Pancreas (tissue), 10 donors: ENCODE measurements at places on chromosomes 7 and 10. TPM values are rescaled to one million over a fixed set of nuclear protein-coding genes. Genes with fewer than 3 reads are reported as not detected.
A peak's percentile ranks its signal among the peaks of the same experiment; 100 is the strongest.

The CPN1 gene
- total RNA-seq = not detected

The SLC26A3 gene
- 0.23 TPM for total RNA-seq

The TET1 gene
- 0.57 TPM for total RNA-seq

DNA sequence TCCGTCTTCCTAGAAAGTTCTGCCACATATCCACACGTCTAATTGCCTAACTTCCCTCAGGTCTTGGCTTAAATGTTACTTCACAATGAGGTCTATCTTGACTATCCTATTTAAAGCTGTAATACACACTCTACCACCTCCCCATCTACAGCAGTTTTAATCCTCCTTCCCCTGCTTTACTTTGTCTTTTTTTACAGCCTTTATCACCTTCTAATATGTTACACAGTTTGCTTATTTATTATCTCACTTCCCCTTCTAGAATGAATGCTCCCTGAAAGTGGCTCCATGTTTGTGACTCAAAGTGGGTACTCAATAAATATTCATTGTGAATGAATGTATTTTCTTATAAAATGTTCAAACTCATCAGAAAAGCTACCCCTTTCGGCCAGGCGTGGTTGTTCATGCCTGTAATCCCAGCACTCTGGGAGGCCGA is 13.6 kb upstream of the MICU1 start:
- no peaks in the 10 kb centered on the region for H3K27me3 ChIP-seq
- no peak for DNase-seq
- peak overlapping the region; percentile 19 for H3K27ac ChIP-seq
- no peaks in the 10 kb centered on the region for H3K4me1 ChIP-seq

DNA sequence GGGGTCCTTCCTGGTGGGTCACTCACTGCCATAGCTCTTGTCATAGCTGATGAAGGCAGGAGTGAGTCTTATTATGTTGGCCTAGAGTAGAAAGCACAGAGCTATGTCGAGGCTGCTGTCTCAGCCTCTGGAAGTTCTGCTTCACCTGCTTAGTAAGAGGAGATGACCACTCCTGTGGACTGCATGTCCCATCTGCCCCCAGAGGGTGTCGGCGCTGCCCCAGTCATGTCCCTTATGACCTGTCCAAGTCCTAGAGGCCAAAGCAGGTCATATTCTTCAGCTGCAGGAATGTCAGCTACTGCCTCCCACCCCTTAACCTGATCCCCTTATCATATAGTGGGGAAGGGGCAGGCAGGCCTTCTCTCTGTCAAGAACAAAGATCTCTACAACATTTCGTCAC is 72.4 kb upstream of the AGK start:
- no peak overlapping the region for H3K4me3 ChIP-seq
- no peaks in the 10 kb centered on the region for H3K4me1 ChIP-seq
- H3K27ac ChIP-seq = no peak overlapping the region
- H3K27me3 ChIP-seq = no peaks in the 10 kb centered on the region
- H3K36me3 ChIP-seq = no peaks in the 10 kb centered on the region

GRCh38 chr7:134720091-134720935 is 59.1 kb upstream of the CALD1 start:
- H3K27me3 ChIP-seq = no peaks in the 10 kb centered on the region
- H3K27ac ChIP-seq = no peak overlapping the region
- no peak for DNase-seq
- no peaks in the 10 kb centered on the region for H3K4me1 ChIP-seq
- no peaks in the 10 kb centered on the region for H3K36me3 ChIP-seq

- no peaks in the 10 kb centered on the region for H3K4me1 ChIP-seq
- H3K27ac ChIP-seq = no peak overlapping the region
- no peak overlapping the region for H3K4me3 ChIP-seq
- no peaks in the 10 kb centered on the region for H3K27me3 ChIP-seq
- DNase-seq = no peak
Observed at GRCh38 chr10:30093303-30093950, 34.0 kb upstream of the JCAD start.
